Left ventricle myocardium superior (tissue), 1 donor: ENCODE measurements at places on chromosomes 3 and 15. TPM values are rescaled to one million over a fixed set of nuclear protein-coding genes. Genes with fewer than 3 reads are reported as not detected.

PLCH1 gene
- 0.50 TPM for total RNA-seq

DNA sequence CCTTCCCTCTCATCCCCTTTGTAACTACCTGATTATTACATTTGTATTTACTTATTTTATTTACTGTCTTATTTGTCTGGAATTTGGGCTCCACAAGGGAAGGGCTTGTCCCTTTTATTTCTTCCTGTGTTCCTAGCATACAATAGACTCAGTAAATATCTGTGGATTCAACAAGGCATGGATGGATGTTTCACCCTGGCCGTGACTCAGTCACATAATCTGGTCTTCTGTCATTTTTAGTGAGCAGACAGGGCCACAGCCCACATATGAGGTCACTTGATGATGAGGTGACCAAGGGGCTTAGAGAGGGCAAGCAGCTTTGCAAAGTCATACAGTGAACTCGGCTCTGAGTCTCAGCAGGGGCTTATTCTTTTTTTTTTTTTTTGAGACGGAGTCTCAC, 7.8 kb upstream of the DAG1 start:
- no peak for DNase-seq

DNA sequence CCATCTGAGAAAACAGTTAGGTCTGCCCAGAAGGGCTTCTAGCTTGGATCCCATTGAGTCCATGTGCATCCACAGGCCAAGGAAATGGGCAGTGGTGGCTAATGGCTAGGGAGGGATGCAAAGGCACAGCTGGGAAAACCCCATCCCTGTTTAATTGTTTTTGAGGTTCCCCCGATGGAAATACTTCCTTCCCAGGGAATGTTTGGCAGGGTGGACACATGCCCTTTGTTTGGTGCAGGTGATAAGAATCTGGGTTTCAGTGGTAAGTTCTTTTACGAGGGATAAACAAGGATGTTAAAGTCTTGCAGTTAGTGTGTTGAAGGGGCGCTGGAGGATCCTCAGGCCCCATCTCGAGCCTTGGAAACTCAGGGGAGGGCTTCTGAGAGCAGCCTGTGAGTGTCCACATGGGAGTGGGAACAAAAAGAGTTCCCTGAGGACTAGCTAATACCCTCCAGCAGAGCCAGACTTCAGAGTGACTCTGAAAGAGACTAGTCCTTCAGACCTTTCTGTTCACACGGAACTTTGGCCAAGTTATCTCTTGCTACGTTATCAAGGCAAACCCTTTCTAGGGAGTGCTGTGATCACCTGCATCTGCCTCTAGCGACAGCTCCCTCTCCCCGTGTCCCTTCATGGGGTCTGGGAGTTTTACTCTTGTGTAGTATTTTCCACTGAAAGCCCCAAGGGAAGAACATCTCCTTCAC, 17.4 kb downstream of the PTPRG start:
- DNase-seq: no peak

GNAT1 gene
- total RNA-seq: not detected
